NCI-H1436 (cell line): ENCODE measurements at places on chromosomes 12 and 14.

DNA sequence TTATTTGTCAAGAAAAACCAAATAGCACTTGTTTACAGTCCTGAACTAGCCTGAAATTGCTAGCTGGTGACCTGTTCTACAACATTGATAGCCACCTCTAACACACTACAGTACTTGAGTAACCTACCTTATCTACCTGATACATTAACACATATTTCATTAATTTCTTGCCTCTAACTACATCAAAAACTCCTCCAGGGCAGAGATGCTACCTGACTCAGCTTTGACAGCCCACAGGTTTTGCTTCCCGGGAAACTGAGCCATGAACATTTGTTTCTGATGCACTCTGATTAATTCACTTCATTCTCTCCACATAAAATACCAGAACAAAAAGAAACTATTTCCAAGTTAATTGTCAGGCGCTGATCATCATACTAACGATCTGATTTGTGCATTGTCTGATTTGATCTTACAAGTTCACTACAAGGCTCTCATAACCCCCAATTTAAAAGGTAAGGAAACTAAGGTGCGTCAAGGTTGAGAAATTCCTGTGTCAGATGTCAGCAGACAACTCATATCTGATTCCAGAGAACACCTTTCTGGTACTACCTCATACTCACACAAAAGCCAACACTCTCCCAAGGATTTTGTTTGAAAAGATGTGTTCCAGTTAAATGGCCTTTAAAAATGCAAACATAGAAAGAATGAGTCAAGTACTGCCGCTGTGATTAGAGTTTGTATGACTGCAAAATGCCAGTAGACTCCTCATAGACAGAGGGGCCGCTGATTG, 768.7 kb downstream of the BCL11B start:
- no peak for DNase-seq

GRCh38 chr12:122471324-122472226, 29.2 kb downstream of the ZCCHC8 start:
- DNase-seq, result peak; percentile 41

- DNase-seq, result no peak
These were observed 2.5 kb downstream of the RASAL1 start for GRCh38 chr12:113133036-113133435.

DNA sequence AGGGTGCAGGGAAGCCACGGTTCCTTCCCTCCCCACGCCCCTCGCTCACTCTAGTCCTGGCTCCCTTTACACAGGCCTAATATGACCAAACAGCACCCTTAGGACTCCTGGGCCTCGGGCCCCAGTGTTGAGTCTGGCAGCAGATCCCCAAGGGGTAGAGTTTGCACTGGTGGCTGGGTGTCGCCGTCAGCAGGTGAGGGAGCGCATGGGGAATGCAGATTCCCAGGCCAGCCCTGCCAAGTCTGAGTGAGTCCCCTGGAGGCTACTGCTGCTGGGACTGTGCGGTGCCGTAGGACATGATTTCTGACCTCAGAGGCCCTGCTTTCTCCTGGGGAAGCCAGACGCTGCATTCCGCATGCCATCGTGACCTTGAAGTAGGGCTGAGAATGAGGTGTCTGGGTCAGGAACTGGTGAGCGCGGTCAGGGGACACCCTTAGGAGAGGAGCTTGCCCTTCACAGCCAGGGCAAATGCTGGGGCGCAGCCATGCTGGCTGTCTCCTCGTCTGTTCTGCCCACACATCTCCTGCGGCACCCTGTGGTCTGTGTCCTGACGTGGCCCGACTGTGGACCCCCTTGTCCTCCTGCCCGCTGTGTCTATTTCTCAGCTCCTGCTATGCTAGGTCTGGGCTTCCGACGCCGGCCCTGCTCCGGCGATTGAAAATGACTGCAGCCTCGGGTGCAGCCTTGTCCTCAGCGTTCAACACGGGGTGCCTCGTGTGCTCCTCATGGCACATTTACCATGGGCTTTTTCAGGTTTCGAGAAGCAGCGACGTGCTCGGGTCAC, 37.6 kb upstream of the PRMT8 start:
- DNase-seq, result no peak

DNA sequence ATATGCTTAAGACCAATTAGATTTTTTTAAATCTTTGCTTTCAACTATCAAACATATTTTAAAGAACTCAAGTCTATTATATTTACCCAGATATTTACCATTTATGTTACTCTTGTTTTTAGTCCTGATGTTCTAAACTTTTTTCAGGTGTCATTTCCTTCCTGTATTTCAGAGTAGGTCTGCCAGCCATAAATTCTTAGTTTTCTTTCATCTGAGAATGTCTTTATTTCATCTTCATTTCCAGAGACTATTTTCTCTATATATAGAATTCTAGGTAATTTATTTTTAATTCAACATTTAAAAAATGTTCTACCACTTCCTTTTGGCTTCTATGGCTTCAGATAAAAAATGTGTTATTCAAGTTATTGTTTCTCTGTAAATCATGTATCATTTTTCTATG, 218.2 kb upstream of the AMIGO2 start:
- no peak for DNase-seq

GRCh38 chr12:25853316-25854095, 105.0 kb upstream of the RASSF8 start:
- no peak for DNase-seq

GRCh38 chr12:110382683-110383082, 20.8 kb downstream of the ANAPC7 start:
- no peak for DNase-seq

DNA sequence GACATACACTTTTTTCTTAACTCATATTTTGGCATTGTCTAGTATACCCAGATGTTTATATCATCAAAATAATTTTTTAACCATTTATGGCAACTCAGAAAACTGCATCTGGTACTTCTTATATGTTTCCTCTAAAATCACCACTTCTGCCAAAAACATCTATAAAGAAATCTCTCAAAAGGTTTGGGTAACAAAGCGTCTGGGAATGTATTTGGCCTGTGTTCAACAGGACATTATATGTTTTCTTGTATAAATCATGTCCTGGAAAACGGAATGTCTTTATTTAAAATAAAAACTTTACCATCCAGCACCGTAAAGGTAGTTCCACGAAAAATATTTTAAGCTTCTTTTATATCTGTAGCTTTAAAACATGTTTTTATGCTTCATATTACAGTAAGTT, 36.1 kb upstream of the FBLN5 start:
- no peak for DNase-seq

DNA sequence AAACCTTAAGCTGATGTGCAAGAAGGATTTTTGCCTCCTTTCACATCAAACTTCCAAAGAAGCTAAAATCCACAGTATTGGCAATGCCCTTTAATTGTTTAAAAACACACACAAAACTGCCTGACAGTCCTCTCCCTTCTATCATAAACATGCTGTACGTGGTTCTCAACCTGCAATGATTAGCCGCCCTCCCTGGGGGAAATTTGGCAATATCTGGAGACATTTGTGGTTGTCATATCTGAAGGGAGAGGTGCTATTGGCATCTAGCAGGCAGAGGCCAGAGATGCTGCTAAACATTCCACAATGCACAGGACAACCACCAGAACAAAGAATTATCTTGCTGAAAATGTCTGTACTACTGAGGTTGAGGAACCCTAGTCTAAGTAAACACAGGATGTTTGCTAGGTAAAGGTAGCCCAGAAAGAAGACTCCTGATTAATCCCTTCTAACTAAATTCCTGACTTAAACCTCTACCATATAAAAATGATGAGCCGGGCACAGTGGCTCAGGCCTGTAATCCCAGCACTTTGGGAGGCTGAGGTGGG, 1.2 kb downstream of the ACOT6 start:
- no peak for DNase-seq

DNA sequence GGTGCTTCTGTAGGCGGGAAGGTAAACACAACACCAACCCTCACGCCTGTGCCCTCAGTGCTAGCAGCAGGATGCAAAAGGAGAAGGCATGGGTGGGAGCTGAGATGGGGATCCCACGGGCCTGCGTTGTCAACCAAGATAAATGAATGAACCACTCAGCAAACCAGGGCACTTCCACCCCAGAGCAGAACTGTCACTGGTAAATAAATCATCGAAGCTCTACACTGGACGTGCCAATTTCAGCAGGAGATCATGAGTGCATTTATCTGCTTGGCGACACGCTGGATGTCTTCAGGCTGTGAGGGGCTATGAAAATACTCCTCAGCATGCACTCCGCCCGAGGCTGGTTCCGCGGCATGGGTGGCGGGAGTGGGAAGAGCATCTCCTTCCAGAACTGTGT, 33.2 kb downstream of the HSPB8 start:
- no peak for DNase-seq

- DNase-seq, result no peak
These were observed at the start of gene VSX2 for GRCh38 chr14:74238974-74239847. Gene VSX2, plus strand, starts transcription at chr14:74239449. Its CDS starts 113 bp downstream, at chr14:74239562.

DNA sequence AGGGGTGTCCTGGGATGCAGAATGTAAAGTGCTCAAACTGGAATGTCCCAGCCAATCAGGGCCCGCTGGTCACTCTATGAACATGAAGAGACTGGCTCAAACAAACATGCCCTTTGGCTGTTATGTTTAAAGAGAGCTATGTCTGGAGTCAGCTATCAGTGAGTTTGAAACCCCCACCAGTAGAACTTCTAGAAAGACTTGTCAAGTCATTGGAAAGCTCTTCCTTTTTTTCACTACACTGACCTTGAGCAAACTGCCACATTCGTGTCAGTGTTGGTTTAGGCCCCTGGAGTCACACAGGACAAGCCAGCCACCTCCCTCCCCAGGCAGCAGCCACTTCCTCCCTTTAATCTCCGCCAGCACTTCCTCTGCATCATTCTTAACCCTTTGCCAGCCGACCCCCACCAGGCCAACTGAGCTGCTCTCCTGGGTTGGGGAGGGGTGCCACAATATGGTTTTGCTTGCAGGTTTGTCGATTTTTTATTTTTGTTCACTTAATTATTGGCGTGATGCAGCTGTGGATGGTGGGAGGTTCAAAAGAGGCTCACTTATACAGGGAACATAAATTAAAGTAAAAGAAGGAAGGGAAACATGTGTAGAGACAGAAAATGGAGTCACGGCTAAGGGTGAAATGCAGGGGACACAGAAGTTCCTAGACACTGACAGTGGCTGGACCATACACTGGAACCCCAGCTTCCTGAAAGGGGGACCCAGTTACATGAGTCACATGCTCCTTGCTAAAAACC, 25.3 kb downstream of the CMKLR1 start:
- no peak for DNase-seq

- no peak for DNase-seq
These were observed 109.7 kb downstream of the ZNF664 start for GRCh38 chr12:124082687-124083086.

DNA sequence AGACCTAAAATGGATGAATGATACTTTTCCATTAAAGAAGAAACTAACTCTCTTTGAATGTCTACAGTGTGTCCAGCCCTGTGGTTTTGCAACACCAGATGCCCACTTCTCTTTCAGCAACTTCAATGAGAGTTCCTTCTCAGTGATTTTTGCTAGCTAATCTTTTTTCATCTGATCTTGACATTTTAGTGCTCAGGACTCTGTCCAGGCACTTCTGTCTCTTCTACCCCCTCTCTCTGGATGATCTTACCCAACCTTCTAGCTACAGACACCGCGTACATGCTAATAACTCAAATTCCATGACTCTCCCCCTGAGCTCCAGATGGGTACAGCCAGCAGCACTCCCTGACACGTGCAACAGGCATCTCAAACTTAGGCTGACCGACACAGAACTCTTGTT, 161.1 kb upstream of the FOXN3 start:
- no peak for DNase-seq

DNA sequence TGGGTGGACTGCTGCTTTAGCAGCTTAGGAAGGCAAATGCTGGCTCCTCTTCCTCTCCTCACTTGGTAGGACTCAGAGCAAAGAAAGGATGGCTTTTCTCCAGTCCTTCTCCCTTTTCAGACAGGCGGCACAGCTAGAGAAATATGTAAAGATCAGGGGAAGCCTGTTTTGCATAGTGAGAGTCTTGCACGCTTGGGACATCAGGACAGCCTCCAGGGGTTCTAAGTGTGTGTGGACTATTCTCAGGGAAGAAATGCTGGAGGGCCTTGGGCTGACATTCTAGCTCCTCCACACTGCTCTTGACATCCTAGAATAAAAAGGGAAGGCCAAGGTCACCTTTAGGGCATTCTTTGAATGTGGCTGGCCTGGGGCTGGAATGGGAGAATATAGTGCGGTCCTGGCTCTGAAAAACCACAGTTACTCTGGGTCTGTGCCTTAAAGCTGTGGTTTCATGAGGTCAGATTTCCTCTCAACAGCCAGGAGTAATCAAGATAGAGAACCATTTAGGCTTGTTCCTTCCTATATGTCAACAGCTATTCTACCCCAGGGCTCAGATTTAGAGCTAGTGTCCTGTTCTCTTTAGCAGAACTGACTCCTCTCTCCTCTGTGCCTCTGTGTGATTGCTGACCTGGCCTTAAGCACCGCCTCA, 24.3 kb downstream of the CMA1 start:
- DNase-seq, result no peak

- no peak for DNase-seq
These were observed 152.1 kb downstream of the DPF3 start for GRCh38 chr14:72741826-72742117.

DNA sequence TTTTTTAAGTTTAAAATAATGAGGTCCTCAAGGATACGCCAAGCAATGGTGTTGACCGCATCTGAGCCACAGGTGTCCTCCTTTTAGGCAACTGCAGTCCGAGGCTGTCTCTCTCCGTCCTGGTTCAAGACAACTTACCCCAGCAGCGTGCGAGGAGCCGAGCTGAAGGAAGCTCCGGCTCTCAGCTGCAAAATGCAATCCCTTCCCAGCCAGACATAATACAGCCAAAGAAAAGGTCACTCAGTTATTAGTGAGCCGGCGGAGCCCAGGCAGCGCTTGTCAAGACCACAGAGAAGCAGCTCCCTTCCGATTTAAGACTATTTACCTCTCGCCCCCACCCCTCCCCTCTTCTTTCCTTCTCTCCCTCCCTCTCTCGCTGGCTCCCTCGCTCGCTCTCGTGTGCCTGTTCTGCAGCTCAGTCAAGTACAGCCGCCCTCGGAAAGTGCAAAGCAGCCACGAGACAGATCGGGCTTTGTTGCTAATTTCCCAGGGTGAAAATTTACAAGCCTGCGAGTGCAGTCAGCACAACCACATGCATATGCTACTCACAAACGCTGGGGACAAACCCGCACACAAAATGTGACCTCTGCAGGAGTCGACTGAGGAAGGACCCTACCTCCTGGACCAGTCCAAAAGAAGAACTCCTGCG, 363 bp upstream of the LMO3 start:
- DNase-seq, result no peak

GRCh38 chr14:99612071-99612737, 8.2 kb upstream of the CCDC85C start:
- DNase-seq, result peak; percentile 37

DNA sequence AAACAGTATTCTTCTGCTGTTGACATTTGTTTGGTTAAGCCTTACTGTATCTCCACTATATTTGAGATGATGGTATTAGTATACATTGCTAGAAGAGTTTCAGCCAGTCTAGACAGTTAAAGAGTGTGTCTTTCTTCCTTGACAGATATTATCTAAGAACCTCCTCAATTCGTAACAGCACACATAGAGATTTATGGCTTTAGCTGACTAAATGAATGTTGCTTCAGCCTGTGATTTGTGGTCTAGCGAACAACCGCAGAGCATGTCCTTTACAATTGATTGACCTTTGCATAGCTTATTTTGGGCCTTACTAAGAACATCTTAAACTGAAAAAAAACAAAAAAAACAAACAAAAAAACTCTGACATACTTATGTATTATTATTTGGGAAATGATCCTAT, 122.2 kb downstream of the DAAM1 start:
- no peak for DNase-seq

- no peak for DNase-seq
These were observed 20.7 kb downstream of the FAIM2 start for GRCh38 chr12:49882851-49883464.

- DNase-seq, result no peak
These were observed 7.6 kb downstream of the ISCA2 start for GRCh38 chr14:74501135-74501614.
